Liver (tissue), 10 donors: ENCODE measurements at places on chromosomes 13 and 19. TPM values are rescaled to one million over a fixed set of nuclear protein-coding genes. Genes with fewer than 3 reads are reported as not detected.

Gene MAG
- total RNA-seq: 0.33 TPM

DNA sequence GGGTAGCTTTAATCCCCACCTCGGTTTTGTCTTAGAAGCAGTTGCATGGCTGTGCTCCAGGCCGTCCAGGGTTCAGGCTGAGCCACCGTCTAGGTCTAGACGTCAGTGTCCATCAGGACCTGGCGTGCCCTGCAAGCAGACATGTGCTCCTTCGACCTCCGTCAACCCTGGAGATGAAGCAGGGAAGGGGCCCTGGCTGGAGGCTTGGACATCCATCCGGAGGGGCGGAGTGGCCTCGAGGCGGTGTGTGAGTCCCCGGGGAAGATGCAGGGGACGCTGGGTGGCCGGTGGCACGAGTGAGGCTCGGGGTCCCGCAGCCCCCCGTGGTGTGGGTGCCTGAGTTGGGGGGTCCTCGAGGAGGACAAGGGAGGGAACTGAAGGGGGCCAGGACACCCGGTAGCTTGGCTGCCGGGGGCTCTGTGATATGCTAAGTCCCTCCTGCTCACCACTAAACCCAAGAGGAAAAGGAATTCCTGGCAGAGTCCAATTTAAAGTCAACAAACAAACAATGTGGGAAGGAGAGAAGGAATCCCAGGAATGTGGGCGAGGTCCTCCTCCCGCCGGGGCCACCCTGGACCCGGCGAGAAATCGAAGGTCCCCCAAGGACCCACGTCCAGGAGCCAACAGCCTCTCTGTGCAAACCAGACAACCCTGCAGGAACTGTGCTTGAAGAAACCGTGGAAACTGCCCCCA is 14.9 kb upstream of the PTBP1 start:
- H3K36me3 ChIP-seq: no peaks in the 10 kb centered on the region
- no peak for DNase-seq
- peak overlapping the region; percentile 3 for H3K27ac ChIP-seq

- no peaks in the 10 kb centered on the region for H3K4me1 ChIP-seq
- no peaks in the 10 kb centered on the region for H3K27me3 ChIP-seq
- H3K36me3 ChIP-seq: no peaks in the 10 kb centered on the region
- H3K4me3 ChIP-seq: no peak overlapping the region
These were observed 1513.5 kb upstream of the PRR20A start for GRCh38 chr13:55627221-55627620.

- no peaks in the 10 kb centered on the region for H3K4me1 ChIP-seq
- H3K27me3 ChIP-seq: no peaks in the 10 kb centered on the region
- no peaks in the 10 kb centered on the region for H3K36me3 ChIP-seq
- H3K4me3 ChIP-seq: no peak overlapping the region
- DNase-seq: no peak
- no peak overlapping the region for H3K27ac ChIP-seq
These were observed 329.0 kb upstream of the TMTC4 start for GRCh38 chr13:101003566-101003965.

Gene ZNF626
- total RNA-seq: 4.2 TPM

DNA sequence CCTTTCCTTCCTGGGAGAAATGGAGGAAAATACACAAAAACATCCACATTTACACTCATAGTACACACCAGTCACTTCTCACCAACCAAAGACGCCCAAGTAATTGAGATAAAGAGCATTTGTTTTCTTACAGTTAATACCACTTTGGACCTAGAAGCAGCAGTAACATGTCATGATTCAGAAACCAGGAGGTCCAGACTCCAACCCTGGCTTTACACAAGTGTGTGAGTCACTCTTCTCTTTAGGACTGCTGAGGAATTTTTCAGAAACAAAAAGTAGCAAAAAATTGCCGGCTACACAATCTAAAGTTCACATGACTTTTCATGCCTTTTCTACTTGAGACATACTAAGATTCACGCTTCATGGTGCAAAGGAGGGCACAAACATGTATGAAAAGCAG is 42.1 kb downstream of the TUBGCP3 start:
- H3K36me3 ChIP-seq: peaks cover 19% of the 10 kb centered on the region
- no peaks in the 10 kb centered on the region for H3K4me1 ChIP-seq
- DNase-seq: no peak
- no peak overlapping the region for H3K27ac ChIP-seq

DNA sequence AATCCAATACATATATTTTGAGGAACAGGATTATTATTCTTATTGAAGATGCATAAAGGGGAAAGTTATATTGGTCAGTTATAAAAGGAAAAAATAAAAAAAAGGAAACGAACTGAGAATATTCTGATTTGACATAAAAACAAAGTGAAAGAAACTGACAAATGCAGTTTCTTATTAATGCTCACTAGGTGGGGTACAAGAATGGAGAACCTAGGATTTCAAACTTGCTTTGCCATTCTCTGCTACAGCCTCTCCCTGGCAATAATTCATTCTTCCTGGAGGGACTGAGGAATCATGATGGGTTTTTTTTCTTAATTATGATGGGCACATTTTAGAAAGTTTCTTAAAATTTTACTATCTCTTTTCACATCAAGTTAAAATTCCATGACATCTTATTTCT is 154.9 kb downstream of the PCDH9 start:
- H3K4me1 ChIP-seq: peaks cover 4% of the 10 kb centered on the region
- H3K27me3 ChIP-seq: no peaks in the 10 kb centered on the region
- no peak overlapping the region for H3K4me3 ChIP-seq
- DNase-seq: no peak
- H3K36me3 ChIP-seq: no peaks in the 10 kb centered on the region
- H3K27ac ChIP-seq: no peak overlapping the region

DNA sequence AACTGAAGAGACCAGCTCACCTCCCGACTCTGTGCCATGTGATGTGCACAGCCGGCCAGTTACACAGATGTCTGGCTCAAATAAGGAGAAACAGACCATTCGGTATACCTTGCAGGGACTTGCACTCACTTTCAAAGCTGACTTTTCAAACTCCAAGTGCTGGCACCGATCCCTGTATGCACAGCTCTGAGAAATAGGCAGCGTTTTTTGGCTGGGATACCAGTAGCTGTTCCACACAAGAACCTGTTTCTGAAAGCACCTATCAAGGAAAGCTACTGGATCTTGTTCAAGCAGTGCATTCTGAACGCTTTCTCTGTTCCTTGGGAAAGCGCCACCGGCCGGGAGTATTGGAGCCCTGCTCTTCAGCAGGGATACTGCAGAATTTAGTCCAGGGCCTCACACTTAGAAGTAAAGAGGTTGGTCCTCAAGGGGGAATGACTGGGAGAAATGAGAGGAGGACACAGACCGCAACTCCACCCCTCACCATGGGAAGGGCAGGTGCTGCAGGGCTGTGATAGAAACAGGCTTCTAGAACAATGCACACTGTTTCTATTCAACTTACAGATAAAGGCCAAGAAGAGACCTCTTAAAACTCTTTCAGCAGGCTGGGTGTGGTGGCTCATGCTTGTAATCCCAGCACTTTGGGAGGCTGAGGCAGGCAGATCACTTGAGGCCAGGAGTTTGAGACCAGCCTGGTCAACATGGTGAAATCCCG is 53.6 kb upstream of the PABPC3 start:
- peaks cover 2% of the 10 kb centered on the region for H3K27me3 ChIP-seq
- no peaks in the 10 kb centered on the region for H3K36me3 ChIP-seq
- no peak overlapping the region for H3K27ac ChIP-seq

Gene ATP8B3
- total RNA-seq: 3.1 TPM

Gene LRP3
- total RNA-seq: 12.0 TPM

- no peaks in the 10 kb centered on the region for H3K36me3 ChIP-seq
- no peak overlapping the region for H3K4me3 ChIP-seq
- no peak for DNase-seq
These were observed 17.5 kb upstream of the FFAR2 start for GRCh38 chr19:35430409-35431144.

DNA sequence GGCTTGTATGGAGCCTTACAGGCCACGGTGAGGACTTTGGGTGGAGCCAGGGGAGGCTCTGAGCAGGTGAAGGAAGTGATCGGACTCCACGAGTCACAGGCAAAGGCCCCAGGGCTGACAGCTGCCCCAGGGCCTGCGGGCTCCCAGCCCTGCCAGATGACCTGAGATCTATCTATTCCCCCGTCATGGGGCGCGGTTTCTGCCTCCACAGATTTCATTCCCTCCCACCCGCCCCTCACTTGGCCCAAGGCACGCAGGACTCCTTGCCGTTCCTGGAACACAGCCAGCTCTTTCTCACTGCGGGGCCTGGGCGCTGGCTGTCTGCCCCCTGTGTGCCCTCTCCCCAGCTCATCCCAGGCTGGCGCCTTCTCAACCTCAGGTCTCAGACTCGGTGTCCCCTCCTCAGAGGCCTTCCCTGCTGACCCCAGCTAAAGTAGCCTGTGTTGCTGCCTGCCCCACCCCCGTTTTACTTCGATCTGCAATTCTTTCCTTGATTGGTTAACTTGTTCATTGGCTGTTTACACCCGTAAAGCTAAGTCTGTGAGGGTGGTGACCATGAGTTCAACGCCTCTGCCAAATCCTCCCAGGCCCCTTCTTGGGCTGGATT is 13.9 kb upstream of the PAK4 start:
- no peak overlapping the region for H3K4me3 ChIP-seq
- no peaks in the 10 kb centered on the region for H3K27me3 ChIP-seq
- peaks cover 6% of the 10 kb centered on the region for H3K4me1 ChIP-seq

DNA sequence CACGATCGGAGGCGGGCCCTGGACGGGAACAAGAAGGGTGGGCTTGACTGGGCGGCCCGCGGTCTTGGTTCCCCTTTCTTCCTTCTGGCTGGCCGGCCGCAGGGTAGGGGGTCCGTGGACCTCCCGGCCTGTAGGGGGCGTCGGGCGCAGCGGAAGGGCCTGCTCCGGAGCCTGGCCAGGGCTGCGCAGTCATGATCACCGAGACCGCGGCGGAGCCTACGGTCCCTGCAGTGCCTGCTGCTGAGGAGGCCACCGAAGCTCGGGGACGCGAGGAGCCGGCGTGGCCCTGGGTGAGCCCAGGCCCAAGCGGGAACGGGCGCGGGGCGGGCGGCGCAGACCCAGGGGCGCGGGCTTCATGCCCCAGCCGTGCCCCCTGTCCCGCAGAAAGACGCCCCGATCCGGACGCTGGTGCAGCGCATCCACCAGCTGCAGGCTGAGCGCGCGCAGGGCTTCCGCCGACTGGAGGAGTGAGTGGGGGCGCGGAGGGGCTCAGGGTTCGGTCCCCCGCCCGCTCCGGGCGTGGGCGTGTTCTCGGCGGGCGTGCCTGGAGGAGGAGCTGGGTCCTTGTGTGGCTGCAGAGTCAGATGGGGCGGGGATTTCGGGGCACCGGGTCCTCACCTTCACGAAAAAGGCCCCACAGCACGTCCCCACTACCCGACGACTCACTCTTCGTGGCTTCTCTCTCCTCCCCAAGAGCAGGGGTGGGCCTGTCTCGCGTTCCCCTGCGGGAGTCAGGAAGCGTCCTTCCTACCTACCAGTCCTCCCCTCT is at the start of gene REX1BD:
Gene REX1BD (plus strand): TSS at position 188 of the 769 bp plus-strand sequence. CDS start 4 bp downstream, at position 192.
- H3K4me1 ChIP-seq: peaks cover 5% of the 10 kb centered on the region
- peak within 1 kb of the TSS; percentile 84 for H3K27ac ChIP-seq
- H3K36me3 ChIP-seq: no peaks in the 10 kb centered on the region

Gene CDC42EP5
- 0.84 TPM for total RNA-seq

GRCh38 chr13:101303521-101303920 is 112.8 kb downstream of the NALCN start:
- H3K36me3 ChIP-seq: no peaks in the 10 kb centered on the region
- H3K27me3 ChIP-seq: no peaks in the 10 kb centered on the region
- no peak overlapping the region for H3K27ac ChIP-seq
- no peaks in the 10 kb centered on the region for H3K4me1 ChIP-seq

Gene RGS9BP
- under 0.01 TPM for total RNA-seq

Gene RFPL4AL1
- total RNA-seq: 0.33 TPM

DNA sequence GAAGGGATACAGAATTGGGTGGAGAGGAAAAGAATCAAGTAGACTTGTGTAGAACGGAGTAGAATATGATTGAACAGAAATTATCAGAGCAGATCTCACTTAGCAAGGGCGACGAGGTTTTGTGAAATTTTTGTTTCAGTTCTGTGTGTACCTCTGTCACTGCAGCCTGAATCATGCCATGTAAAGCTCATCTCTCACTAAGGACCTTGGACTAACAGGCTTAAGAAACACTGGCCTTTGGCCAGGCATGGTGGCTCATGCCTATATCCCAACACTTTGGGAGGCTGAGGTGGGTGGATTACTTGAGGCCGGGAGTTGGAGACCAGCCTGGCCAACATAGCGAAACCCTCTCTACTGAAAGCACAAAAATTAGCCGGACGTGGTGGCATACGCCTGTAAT is 62.6 kb downstream of the MYH14 start:
- peaks cover 9% of the 10 kb centered on the region for H3K36me3 ChIP-seq
- H3K4me1 ChIP-seq: no peaks in the 10 kb centered on the region
- no peak overlapping the region for H3K4me3 ChIP-seq
- no peak overlapping the region for H3K27ac ChIP-seq

DNA sequence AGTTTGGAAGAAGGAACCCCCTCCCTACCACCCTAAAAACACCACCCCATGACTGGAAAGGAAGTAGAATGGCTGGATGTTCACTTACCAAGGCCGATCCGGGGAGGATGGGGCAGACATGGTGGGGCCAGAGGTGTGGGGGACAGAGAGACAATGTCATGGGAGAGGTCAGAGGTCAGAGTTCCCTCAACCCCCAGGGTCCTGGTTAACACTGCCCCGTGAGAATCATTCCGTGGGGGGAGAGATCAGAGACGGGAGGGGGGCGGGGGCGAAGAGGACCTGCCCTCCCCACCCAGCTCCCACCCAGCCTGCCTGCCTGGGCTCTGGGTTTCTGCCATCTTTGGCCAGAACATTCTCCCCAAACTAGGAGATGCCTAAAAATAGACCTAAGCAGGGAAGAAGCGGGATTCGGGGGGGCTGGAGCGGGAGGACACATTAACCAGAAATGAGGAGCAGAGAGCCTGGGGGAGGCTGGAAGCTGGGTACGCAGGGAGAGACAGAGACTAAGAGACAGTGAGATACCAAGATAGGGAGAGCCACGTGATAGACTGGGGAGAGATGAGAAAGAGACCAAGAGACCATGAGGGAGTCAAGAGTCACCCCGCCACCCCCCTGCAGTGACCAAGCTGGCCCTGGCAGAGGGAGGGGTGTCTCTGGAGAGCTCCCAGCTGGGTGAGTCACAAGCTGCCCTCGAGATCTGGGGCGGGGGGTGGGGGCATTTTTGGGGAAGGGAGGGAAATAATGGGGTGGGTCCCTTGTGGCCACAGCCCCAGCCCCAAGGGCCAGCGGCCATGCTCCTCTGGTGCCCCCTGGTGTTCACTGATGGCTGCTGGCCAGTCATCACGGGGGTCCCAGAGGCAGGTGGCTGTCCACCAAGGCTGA is 6.1 kb upstream of the KANK2 start:
- H3K4me1 ChIP-seq: peaks cover 35% of the 10 kb centered on the region
- H3K4me3 ChIP-seq: no peak overlapping the region
- no peaks in the 10 kb centered on the region for H3K27me3 ChIP-seq
- no peaks in the 10 kb centered on the region for H3K36me3 ChIP-seq
- peak; percentile 73 for DNase-seq

GRCh38 chr13:94859278-94859691 is 146.9 kb upstream of the SOX21 start:
- DNase-seq: no peak
- H3K27me3 ChIP-seq: no peaks in the 10 kb centered on the region
- H3K4me3 ChIP-seq: no peak overlapping the region
- H3K36me3 ChIP-seq: no peaks in the 10 kb centered on the region
- no peak overlapping the region for H3K27ac ChIP-seq
- no peaks in the 10 kb centered on the region for H3K4me1 ChIP-seq
